ENCODE measurements at places on chromosomes 4 and X.

DNA sequence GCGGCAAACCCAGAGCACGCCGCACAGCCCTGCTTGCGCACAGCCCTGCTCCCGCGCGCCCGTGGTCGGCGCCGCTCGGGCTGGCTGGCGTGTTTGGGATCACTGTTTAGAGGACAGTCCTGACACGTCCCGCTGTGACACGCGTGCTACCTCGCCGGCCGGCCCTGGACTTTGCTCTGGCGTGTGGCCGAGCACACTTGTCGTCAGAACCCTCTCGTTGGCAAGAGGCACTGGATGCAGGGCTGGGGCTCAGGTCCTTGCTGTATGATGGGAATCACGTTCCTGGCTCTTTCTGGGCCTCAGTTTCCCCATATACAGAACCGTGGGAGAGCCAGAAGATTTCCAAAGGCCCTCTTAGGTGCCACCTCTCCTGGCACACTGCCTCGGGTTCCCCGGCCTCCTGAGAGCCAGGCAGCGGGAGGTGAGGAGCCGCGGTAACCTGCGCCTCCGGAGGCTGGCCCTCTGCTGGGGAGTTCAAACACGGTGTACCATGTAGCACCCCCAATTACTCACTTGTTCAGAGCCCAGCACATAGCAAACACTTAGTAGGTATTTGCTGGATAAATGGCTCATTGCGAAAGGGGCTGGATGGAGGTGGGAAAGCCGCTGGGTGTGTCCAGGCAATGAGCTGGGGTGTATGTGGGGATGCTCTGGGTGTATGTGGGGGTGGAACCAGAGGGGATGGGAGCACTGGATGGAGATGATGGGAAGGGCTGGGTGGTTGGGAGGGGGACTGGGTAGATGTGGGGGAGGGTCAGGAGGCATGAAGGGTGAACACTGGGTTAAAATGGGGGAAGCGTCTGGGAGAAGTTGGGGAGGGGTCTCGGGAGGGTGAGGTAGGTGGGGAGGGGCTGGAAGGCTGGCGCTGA is 76.6 kb downstream of the HTRA3 start:
- peaks cover 6% of the 10 kb centered on the region for H3K27me3 ChIP-seq
- no peak for DNase-seq
- no peak overlapping the region for H3K27ac ChIP-seq

- H3K27ac ChIP-seq = no peak overlapping the region
- H3K4me1 ChIP-seq = no peaks in the 10 kb centered on the region
- no peak overlapping the region for H3K4me3 ChIP-seq
- no peaks in the 10 kb centered on the region for H3K27me3 ChIP-seq
- H3K36me3 ChIP-seq = no peaks in the 10 kb centered on the region
Observed at GRCh38 chr4:107562316-107562715, 157.7 kb downstream of the PAPSS1 start.

- no peak overlapping the region for H3K4me3 ChIP-seq
- H3K4me1 ChIP-seq = peaks cover 67% of the 10 kb centered on the region
- H3K27ac ChIP-seq = peak overlapping the region; percentile 67
- DNase-seq = peak; percentile 63
- H3K36me3 ChIP-seq = peaks cover 27% of the 10 kb centered on the region
- no peaks in the 10 kb centered on the region for H3K27me3 ChIP-seq
Observed at GRCh38 chrX:19776753-19777152, 110.6 kb downstream of the SH3KBP1 start.

- H3K4me3 ChIP-seq = no peak overlapping the region
- no peak overlapping the region for H3K27ac ChIP-seq
- peaks cover 37% of the 10 kb centered on the region for H3K27me3 ChIP-seq
- H3K36me3 ChIP-seq = no peaks in the 10 kb centered on the region
- peaks cover 6% of the 10 kb centered on the region for H3K4me1 ChIP-seq
Observed at GRCh38 chr4:184099535-184099966, 118.1 kb downstream of the ENPP6 start.

- DNase-seq = no peak
- H3K27ac ChIP-seq = peak overlapping the region; percentile 33
- peaks cover 79% of the 10 kb centered on the region for H3K36me3 ChIP-seq
- H3K4me1 ChIP-seq = peaks cover 34% of the 10 kb centered on the region
- no peak overlapping the region for H3K4me3 ChIP-seq
Observed at GRCh38 chr4:109683621-109684253, 19.5 kb downstream of the CASP6 start.

DNA sequence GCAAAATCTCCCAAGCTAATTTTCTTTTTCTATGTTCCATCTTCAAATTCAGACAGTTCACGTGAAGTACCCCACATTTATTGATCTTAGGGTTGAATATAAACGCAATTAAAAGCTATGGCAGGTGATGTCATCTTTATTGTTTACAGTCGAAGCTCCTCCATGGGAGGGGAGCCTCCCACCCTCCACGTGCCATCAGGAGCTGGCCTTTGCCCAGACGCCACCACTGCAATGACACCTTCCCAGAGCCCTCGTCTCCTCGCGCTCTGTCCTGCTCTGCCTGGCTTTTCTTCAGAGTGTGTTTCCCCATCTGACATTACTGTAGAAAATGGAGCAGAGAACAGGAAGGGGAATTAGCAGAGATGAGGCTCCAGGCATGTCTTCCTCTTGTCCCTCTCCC is 18.8 kb upstream of the CYP4V2 start:
- H3K36me3 ChIP-seq = no peaks in the 10 kb centered on the region
- no peak overlapping the region for H3K4me3 ChIP-seq
- no peak overlapping the region for H3K27ac ChIP-seq
- H3K4me1 ChIP-seq = no peaks in the 10 kb centered on the region

DNA sequence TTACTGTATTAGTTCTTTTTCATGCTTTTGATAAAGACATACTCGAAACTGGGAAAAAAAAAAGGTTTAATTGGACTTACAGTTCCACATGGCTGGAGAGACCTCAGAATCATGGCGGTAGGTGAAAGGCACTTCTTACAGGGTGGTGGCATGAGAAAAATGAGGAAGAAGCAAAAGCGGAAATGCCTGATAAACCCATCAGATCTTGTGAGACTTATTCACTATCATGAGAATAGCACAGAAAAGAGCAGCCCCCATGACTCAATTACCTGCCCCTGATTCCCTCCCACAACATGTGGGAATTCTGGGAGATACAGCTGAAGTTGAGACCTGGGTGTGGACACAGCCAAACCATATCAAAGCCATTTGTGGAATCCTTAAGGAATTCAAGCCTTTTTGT is 1238.9 kb downstream of the ADGRL3 start:
- H3K4me3 ChIP-seq = no peak overlapping the region
- no peak for DNase-seq
- H3K27me3 ChIP-seq = no peaks in the 10 kb centered on the region
- H3K36me3 ChIP-seq = no peaks in the 10 kb centered on the region
- H3K4me1 ChIP-seq = no peaks in the 10 kb centered on the region
- no peak overlapping the region for H3K27ac ChIP-seq

DNA sequence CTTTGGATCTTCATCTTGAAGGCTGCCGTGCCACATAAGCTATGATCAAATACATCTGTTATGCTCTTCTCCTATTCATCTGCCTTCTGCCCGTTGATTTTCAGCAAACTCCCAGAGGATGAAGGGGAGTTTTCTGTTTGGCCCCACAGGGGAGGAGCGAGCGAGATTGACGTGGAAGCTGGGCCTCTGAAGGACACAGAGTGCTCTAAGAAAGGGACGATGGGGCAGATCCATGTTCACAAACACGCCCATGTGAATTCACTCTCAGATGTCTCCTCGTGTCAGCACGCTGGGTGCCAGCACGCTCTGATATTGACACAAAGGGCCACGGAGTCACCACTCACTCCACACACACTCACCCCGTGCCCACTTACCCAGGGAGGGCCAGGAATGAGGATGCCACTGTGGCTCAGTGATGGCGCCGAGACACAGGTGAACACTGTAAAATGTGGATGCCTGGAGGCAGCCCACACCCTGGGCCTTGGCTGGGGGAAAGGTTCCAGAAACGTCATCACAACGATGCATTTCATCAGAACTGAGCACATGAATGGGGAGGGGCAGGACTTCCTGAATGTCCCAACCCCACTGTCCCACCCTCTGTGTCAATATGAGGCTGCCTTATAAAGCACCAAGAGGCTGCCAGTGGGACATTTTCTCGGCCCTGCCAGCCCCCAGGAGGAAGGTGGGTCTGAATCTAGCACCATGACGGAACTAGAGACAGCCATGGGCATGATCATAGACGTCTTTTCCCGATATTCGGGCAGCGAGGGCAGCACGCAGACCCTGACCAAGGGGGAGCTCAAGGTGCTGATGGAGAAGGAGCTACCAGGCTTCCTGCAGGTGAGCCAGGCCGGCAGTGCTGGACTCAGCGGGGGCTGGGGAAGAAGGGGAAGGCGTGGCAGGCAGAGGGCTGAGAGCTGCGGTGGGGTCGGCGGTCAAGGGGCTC is at the start of gene S100P:
Gene S100P, plus strand, starts transcription at position 648 of the 946 bp plus-strand sequence. Its CDS starts 55 bp downstream, at position 703.
- peak within 1 kb of the TSS; percentile 94 for H3K27ac ChIP-seq
- H3K36me3 ChIP-seq = peaks cover 11% of the 10 kb centered on the region
- peaks cover 92% of the 10 kb centered on the region for H3K4me1 ChIP-seq

GRCh38 chrX:129534816-129535578 is 5.1 kb upstream of the OCRL start:
- peaks cover 2% of the 10 kb centered on the region for H3K27me3 ChIP-seq
- DNase-seq = no peak
- H3K36me3 ChIP-seq = no peaks in the 10 kb centered on the region

GRCh38 chr4:182504463-182504862 is 261.3 kb downstream of the TENM3 start:
- no peak overlapping the region for H3K4me3 ChIP-seq
- no peak for DNase-seq
- no peaks in the 10 kb centered on the region for H3K27me3 ChIP-seq
- H3K4me1 ChIP-seq = no peaks in the 10 kb centered on the region
- no peak overlapping the region for H3K27ac ChIP-seq

DNA sequence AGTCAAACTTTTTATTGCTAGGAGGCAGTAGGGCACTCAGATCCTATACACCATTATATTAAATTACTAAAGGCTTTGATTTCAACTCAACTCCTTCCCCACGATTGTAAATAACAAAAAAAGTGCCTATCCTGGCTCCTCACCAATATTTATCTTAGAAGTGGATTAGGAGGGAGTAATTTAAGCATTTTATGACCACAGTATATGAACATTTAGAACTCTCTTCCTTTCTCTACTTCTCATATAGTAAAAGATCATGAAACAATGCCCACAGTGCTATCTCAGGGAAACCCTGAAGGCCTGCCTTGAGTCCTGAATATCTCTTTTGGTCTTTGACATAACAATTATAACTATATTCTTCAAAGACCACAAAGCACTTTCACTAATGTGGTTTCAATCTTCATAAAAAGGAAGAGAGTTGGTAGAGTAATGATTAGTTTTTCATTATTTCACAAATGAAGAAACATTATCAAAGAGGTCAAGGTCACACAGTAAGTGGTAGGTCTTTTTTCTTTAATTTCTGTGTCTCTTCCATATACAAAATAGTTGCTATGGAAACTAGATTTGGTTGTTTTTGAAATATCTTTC is 29.1 kb upstream of the ADH1C start:
- H3K36me3 ChIP-seq = no peaks in the 10 kb centered on the region
- no peak for DNase-seq
- peaks cover 3% of the 10 kb centered on the region for H3K4me1 ChIP-seq
- no peaks in the 10 kb centered on the region for H3K27me3 ChIP-seq
- no peak overlapping the region for H3K4me3 ChIP-seq
- H3K27ac ChIP-seq = no peak overlapping the region

DNA sequence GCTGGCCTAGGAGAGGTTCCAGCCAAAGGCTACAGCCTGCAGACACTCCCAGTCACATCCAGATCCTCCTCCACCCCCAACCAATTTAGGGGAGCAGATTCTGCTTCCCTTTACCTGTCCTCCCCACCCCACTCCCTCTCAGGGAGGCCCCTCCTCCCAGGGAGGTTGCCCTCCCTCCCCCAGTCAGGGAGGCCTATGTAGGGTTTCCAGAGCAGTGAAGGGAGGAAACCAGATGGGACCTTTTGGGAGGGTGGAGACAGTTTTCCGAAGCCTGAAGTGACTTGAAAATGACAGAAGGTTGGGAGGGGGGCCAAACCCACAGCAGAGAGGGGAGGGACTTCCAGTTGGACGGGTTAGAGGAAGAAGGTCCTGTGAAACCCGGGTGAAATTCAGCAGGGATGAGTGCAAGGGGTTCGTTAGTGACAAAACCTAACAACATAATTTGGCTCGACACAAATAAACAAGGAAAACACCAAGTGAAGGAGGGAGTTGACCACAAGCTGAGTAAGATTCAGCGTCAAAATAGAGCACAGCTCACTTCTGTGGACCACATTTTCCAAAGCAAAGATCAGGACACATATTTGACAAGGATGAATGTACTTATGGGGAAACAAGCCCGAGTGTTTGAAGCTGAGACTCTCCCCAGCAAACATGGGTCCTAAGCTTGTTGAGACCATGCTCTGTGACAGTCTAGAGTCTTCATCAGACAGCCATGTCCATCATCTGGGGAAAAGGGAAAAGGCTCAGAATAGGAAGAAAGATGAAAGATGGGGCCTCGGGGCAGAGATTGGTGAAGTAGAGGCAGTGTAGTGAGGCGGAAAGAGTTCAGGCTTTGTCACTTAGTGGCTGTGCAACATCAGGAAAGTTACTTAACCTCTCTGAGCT is 46.4 kb downstream of the PRPS1 start:
- peak; percentile 57 for DNase-seq
- H3K27ac ChIP-seq = peak overlapping the region; percentile 99
- H3K27me3 ChIP-seq = no peaks in the 10 kb centered on the region
- peaks cover 76% of the 10 kb centered on the region for H3K4me1 ChIP-seq
- H3K4me3 ChIP-seq = peak overlapping the region; percentile 85

DNA sequence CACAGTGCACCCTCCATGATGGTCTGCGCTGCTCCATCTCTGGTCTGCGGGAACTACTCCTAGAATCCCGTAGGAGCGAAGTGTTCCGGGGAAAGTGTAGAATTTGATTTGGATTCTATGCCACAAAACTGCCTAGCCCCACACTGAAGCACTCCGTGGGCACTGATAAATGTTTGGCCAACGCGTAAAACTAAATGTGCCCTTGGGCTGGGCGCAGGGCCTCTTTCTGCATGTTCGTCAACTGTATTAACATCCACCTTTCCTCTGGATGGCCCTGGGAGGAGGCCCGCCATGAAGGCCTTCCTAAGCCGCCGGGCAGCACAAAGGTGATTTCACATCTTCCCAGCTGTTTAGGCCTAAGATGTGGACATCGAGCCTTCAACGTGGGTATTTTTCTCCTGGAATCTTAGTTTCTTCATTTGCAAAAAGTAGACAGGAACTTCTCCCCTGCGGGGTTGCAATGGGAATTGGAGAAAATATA is 2.6 kb downstream of the MSX1 start:
- H3K4me3 ChIP-seq = no peak overlapping the region
- H3K4me1 ChIP-seq = peaks cover 20% of the 10 kb centered on the region
- H3K36me3 ChIP-seq = peaks cover 9% of the 10 kb centered on the region
- no peak overlapping the region for H3K27ac ChIP-seq
- peaks cover 26% of the 10 kb centered on the region for H3K27me3 ChIP-seq
- no peak for DNase-seq

DNA sequence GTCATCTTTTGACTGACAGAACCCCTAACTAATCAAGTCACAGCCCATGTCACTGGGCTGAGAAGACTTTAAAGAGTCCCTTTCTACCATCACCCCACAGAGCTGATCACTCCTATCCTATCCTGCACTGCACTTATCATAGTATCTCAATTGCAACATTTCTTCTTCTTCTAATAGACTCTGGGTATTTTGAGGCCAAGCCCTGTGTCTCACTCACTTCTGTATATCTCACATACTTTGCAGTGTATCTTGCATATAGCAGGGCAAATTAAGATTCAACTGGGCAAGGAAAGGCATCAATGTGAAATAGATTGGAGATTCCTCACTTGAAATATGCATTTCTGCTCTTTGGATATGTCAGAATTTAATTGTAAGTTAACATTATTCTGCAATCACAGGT is 531.5 kb upstream of the SLIT2 start:
- H3K27me3 ChIP-seq = no peaks in the 10 kb centered on the region
- no peak overlapping the region for H3K27ac ChIP-seq
- H3K4me3 ChIP-seq = no peak overlapping the region

- H3K36me3 ChIP-seq = no peaks in the 10 kb centered on the region
- H3K4me1 ChIP-seq = no peaks in the 10 kb centered on the region
- DNase-seq = no peak
- no peak overlapping the region for H3K4me3 ChIP-seq
- H3K27ac ChIP-seq = no peak overlapping the region
- no peaks in the 10 kb centered on the region for H3K27me3 ChIP-seq
Observed at GRCh38 chrX:132395645-132396044, 93.2 kb downstream of the MBNL3 start.
